Stimulated activated CD8-positive, alpha-beta memory T cell treated with anti-CD3 and anti-CD28 coated beads, Interleukin-7, amount 100 ng/mL, for 4 hours (primary cell): ENCODE measurements at places on chromosomes 2 and 18.

DNA sequence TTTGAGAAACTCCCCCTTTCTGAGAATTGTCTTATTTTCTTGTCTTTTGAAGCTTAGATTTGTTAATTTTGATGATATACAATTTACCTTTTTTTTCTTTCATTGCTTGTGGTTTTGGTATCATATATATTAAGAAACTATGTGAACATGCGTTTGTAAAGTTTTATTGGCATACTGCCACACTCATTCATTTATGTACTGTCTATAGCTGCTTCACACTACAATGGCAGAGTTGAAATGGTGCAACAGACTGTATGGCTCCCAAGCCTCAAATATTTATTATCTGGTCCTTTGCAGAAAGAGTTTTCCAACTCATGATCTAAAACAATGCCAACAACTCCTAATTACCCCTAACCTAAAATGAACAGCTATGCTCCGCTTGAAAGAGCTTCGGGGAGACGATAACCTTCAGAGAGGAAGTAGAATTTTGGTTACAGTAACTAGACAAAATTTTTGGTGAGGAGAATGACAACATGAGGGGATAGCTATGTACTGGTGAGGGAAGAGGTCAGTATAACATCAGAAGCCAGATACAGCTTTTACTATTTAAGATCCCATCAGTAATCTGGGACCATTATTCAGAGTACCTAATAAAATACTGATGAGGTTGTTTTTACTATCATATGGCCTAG is 16.1 kb downstream of the PPP3R1 start:
- DNase-seq, result no peak

GRCh38 chr2:138707392-138708074 is 72.7 kb downstream of the NXPH2 start:
- DNase-seq, result no peak

- no peak for DNase-seq
Measured at GRCh38 chr2:240060977-240061591, 7.8 kb upstream of the OR6B3 start.

DNA sequence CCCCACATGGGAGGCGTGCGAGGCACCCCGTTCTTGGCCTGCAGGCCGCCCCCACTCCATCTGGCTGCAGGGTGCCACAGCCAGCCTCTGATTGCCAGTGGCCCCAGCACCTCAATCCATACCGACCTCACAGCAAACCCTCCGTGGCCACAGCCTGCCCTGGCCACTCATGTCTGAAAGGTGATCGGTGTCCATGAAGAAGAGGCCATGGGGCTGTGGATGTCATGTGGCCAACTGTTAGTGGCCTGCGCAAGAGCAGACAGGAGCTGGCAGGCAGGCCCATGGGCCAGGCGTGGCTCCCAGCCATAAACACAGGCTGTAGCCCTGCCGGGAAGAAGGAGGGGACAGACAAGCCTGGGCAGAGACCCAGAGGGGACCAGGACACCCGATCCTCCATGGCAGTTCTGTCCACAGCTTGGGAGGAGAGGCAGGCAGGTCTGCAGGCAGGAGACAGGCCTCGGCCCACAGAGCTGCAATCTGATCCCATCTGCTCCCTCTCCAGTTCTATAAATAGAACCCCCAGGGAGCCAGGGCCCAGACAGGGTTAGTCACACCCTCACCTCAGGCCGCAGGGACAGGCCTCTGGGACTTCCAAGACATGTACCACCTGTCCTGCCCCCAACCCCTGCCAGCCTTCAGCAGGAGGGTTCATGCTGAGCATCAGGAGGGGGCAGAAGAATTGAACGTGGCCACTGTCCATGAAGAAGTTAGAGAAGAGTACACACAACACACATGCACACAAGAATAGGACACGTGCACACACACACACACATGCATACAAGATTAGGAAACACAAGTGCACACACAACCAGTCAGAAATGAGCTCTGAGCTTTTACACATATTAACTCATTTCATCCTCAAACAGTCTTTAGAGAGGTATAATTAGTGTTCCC is 16.9 kb downstream of the STEAP3 start:
- DNase-seq, result no peak

GRCh38 chr2:104868505-104868866 is 14.6 kb downstream of the POU3F3 start:
- DNase-seq, result no peak

DNA sequence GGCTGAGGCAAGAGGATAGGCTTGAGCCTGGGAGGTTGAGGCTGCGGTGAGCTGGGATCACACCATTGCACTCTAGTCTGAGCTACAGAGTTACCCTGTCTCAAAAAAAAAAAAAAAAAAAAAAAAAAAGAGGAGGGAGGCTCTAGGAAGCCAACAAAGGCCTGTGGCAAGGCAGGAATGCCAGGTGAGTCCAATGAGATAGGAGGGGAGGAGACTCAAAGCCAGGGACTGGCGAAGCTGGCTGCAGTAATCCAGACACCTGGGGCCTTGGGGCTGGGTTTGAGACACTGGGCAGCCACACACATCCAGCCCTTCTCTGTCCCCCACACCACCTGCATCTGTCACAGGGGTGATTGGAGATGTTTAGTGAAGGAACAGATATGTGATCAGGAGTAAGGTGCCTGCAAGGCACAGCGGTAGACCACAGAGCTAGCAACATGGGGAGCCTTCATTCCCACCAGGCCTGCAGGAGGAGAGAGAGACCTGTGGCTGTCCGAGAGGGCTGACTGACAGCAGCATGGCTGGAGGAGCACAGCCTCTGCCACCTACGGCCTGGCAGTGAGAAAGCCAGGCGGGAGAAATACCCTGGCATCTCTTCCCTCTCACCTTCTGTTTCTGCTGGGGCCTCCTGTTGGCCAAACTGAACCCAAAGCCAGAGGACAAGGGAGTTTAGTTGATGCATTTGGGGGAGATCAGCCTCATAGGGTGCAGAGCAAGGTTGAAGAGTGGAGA is 9.5 kb downstream of the CHPF start:
- DNase-seq, result no peak

- DNase-seq, result no peak
Measured at GRCh38 chr2:45826460-45826859, 175.0 kb downstream of the PRKCE start.

- no peak for DNase-seq
Measured at GRCh38 chr2:26429779-26430578, 28.3 kb downstream of the DRC1 start.

DNA sequence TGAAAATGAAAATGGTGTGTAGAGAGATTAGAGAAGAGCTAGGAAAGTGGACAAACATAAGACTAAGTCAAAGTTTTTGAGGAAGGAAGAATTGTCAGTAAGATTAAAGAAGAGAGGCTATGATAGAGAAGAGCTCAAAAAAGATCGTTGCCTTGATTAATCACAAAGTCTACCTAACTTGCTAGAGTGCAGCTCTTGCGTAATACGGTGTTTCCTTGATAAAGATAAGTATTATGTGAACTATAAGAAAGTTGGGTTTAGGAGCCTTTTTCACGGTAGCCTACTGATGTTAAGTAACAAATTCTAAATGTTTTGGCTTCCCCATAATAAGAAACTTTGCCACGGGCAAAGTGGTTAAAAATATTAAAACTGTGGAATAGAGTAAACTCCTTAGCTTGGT is 226.4 kb upstream of the NRXN1 start:
- DNase-seq, result no peak

DNA sequence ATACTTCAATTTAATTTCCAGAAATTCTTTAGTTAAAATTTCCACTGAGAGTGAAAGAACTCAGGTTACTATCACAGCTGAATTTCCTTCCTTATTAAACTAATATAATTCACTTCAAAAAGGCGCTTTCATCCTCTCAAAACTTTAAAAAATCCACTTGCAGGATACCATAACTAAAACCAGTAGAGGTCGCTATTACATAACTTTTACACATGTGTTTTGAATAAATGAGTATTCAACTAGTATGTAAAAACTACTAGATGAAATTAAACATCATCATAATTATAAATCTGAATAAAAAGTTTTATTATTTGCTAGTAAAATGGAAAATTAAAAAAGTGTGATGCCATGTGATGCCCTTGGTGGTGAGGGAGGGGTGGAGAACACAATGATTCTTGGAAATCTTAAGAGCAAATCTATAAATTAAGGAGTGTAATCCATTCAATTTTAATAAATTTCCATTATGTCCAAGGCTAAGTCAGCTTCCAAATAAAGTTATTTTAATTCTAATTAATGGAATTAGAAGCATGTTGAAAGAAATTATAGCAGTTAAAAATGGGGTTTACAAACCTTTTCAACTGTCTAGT is 61.4 kb downstream of the SOS1 start:
- no peak for DNase-seq

- no peak for DNase-seq
Measured at GRCh38 chr2:232892221-232892620, 22.2 kb downstream of the SNORC start.

DNA sequence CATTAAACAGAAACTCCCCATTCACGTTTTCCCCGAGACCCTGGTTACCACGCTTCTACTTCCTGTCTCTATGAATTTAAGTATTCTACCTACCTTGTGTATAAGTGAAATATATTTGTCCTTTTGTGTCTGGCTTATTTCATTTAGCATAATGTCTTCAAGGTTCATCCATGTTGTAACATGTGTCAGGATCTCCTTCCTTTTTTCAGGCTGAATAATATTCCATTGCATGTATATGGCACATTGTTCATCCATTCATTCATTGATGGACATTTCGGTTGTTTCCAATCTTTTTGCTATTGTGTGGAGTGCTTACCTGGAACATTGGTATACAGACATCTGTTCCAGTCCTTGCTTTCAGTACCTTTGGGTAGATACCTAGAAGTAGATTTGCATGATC is 18.2 kb upstream of the CABYR start:
- DNase-seq, result no peak

DNA sequence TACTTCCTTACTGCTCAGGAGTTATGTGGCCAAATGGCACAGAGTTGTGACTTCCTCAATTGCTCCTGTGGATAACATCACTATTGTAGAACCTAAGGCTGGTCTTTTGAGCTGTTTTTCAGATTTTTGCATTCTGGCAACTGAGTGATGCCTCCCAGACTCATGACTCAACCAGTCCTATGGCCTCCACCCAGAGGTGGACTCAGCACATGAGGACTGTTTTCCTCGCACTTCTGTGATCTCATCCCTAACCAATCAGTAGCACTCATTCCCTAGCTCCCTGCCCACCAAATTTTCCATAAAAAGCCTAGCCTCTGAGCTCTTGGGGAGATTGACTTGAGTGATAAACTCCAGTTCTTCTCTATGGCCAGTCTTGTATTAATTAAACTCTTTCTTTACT is 407.9 kb upstream of the TNP1 start:
- no peak for DNase-seq

DNA sequence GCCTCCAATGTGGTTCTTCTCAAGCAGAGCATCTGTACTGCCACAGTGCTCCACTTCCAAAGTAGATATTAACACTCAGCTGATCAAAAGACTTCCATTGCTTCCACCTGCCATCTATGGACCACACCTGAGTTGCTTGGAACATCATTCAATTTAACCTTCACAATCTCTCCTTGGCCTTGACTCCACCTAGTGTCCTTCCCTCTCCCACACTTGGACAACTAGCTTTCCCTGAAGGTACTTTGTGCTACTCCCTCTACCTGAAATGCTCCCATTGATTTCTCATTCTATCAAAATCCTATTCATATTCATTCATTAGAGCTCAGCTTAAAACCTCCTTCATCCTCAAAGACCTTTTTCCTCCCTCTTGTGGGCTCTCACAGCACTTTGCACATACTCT is 48.7 kb downstream of the SOWAHC start:
- DNase-seq, result no peak

- DNase-seq, result no peak
Measured at GRCh38 chr2:38560092-38560491, 42.6 kb downstream of the HNRNPLL start.

GRCh38 chr18:11487390-11487789 is 122.0 kb upstream of the SLC35G4 start:
- no peak for DNase-seq

- no peak for DNase-seq
Measured at GRCh38 chr2:176747506-176747905, 465.1 kb upstream of the HNRNPA3 start.

DNA sequence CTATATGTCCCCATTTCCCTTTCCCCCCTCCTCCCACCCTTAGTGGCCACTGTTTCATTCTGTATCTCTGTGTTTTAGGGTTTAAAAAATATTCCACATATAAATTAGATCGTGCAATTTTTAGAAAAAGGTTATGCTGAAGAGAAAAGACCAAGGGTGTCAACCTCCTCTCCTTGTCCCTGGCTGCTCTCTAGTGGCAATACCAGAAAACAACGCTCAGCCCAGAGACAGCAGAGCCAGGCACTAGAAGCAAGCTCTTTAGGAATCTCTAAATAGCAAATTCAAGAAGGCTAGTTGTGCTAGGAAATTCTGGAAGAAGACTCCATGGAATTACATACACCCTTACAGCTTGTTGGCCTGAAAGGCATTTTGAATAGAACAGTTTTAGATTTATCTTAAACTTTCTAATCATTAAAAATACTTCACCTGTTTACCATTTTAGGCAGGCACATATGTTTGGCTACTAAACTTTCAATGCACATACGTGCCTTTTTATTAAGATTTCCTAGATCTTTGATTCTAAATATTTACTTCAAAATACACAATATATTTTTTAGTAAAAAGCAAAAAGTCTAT is 35.1 kb upstream of the RASGRP3 start:
- DNase-seq, result no peak

- no peak for DNase-seq
Measured at GRCh38 chr2:111178730-111179405, 58.2 kb downstream of the BCL2L11 start.

DNA sequence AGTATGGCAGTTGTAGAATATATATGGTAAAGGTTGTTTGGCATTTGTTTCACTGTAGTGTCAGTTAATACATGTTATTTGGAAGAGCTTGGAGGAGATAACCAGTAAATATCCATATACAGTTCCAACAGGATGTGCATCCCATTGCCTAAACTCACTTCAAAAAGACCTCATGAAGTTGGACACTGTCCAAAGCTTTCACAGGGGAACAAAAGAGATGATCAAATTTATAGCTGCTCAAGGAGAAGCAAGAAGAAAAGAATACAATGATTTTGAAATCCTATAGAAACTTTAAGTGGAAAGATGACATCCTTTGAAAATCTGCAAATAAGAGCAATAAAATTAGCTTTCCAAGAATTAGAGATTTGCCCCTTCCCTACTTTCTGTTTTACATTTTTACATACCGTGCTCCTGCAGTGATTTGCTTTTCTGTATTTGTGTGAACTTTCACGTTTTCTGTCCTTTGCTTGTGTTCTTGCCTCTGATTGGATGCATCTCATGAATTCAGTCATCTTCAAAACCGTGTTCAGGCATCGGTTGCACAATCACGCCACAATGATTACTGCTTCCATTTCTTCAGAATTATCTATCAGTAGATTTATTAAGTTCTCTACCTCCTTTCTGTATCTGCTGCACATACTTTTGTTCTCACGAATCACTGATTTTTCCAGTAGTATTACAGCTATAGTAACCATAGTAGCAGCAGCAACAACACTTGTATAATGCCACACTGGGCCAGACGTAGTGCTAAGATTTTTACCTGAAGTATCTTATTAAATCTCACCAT is 83.8 kb downstream of the PARD3B start:
- no peak for DNase-seq

DNA sequence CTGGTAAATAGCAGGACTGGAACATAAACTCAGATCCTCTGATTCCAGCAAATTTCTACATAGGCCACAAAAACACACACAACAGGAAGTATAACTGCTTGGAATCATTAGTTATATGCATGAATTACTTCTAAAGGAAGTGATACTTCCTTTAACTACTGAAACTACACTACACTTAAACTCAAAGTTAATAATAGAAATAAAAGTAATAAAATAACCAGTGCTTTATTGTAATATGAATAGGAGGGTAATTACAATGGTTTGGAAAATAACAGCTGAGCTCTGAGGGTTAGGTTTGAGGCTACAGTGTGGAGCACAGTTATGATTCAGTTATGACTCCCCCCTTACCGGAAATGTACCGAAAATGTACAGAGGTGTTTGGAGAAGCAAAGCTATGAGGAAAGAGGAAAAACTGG is 18.5 kb upstream of the POLI start:
- DNase-seq, result no peak
